ENCODE measurements at places on chromosomes 12 and 14. TPM values are rescaled to one million over a fixed set of nuclear protein-coding genes. Genes with fewer than 3 reads are reported as not detected.

NKX2-8 gene
- not detected for total RNA-seq

MMP19 gene
- not detected for total RNA-seq

POTEM gene
- not detected for total RNA-seq

MGP gene
- not detected for total RNA-seq

NDRG2 gene
- 6.9 TPM for total RNA-seq

NKX2-1 gene
- total RNA-seq: not detected

ADGRD1 gene
- total RNA-seq: 2.2 TPM

LUM gene
- total RNA-seq: not detected

CLEC9A gene
- total RNA-seq: not detected

ITPR2 gene
- 37.7 TPM for total RNA-seq

HAL gene
- 0.16 TPM for total RNA-seq

GSC gene
- 0.23 TPM for total RNA-seq

CRIP2 gene
- total RNA-seq: not detected

AJUBA gene
- total RNA-seq: 1.2 TPM

ASPG gene
- not detected for total RNA-seq

SDR9C7 gene
- total RNA-seq: not detected

ANO2 gene
- total RNA-seq: not detected

HOTAIR gene
- total RNA-seq: not detected

NEUROD4 gene
- not detected for total RNA-seq

ACSM4 gene
- not detected for total RNA-seq

GALNT8 gene
- total RNA-seq: 0.85 TPM

TRIM9 gene
- total RNA-seq: 0.56 TPM

TSPAN11 gene
- total RNA-seq: not detected

ISM2 gene
- total RNA-seq: not detected

SLC22A17 gene
- 2.8 TPM for total RNA-seq

CINP gene
- 38.9 TPM for total RNA-seq

GPR135 gene
- 2.1 TPM for total RNA-seq

SLC6A15 gene
- not detected for total RNA-seq

TTC6 gene
- not detected for total RNA-seq
